ENCODE measurements at places on chromosomes 12 and 14.

DNA sequence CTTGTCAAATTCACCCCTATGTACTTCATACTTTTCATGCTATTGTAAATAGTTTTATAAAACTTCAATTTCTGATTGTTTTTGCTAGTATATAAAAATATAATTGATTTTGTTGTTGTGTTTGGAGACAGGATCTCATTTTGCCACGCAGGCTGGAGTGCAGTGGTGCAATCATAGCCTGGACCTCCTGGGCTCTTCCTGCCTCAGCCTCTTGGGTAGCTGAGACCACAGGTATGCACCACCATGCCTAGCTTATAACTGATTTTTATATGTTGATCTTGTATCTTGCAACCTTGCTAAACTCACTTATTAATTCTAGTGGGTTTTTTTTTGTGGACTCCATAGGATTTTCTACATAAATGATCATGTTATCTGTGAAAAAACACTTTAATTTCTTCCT is 23.5 kb downstream of the ATP5MC2 start:
- no peak for DNase-seq

DNA sequence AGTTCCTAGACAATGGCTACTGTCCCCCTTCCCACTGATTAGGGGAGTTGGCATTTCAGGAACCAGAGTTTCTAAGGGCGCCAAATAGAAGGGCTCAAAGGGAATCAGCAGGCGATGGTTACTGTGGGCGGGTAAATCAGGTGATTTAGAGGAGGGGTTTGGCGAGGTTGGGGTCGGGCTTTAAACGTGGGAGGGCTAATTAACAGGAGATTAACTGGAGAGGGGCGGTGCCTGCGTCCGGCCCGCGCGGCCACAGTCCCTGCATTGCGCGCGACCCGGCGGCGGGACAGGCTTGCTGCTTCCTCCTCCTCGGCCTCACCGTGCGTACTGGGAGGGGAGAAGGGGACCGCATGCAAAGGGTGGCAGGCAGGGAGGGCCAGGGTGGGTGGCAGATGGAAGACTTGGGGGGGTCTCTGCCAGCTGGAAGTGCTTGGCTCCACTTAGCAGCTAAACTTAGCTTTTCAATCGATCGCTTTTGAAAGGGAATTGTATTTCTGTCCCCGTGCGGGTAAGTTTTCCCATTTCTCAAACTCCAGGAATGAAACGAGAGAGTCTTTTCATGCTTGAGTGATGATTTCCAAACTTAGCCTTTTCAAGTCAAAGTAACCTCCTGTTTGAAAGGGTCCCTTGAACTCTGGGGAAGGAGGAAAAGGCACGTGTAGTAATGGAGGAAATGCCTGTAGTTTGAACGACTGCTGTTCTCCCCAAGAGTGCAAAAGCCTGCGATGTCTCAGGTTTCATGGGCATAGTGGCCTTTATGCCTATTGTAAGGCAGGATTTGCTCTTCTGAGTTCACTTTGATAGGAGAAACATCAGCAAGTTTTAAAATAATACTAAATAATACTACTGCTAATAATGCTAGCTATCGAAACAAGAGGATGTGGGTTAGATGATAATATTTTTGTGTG is at the start of gene MGST1:
Gene MGST1, plus strand, starts transcription at position 255 of the 908 bp plus-strand sequence. CDS start 6,608 bp downstream, outside the sequence.
- DNase-seq: no peak

DNA sequence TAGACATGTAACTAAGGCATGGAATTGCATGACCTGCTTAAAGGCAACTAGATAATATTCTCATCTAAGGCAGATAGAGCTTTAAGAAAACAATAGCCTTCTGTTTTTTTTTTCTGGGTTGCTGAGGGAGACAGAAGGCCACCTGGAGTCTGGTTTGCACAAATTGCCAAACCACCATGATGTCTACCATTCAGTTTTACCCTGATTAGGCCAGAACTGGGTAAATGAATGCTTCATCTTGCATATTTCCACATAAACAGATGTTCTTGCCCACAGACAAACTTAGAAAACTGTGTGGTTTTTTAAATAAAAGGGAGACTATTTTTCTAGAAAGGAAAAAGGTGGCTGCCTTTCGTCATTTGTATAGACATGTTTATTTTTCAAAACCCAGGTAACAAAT is 278.7 kb upstream of the PRICKLE1 start:
- no peak for DNase-seq

DNA sequence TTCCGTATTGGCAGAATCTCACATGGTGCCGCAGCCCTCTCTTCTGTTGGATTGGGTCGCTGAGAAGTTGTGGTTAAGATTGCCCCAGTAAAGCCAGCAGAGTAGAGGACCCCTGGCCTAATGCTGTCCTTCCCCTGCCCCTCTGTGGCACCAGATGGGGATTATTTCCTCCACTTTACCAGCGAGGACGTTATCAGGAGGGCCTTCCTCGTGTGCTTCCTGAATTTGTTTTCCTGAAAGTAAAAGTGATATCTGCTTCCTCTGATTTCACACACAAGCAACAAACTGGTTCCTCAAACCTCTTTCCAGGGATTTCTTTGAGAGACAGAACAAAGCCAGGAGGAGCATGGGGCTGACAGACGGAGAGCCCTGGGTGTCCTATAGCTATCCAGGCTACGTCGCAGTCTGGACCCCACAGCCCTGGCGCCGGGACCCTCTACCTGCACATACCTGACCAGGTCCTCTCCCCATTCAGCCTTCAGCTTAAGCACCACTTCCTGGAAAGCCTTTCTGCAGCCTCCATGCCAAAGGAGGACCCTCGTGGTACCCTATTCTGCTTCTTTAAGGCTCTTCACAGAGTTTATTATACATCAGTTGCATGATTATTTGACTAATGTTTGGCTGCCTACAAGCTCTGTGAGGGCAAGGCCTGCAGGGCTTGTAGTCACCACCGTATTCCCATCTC is 314.8 kb upstream of the FKBP4 start:
- no peak for DNase-seq

DNA sequence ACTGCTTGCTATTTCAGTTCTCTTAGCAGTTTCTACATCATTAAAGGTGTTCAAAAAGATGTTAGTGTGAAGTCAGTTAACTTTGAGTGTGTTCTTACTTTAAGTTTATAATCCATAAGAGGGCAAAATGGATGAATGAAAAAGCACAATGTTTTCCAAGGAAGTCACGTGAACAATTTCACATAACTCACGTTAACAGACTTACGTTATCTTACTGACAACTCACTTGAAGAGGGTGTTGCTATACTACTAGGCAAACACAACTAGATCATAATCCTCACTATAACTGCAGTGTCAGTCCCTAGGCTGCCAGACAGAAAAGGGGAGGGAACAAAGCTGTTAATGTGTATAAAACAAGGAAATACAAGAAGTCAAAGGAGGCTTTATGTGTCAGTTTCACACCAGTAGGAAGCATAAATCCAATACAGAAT is 6.4 kb downstream of the SLC2A13 start:
- DNase-seq: no peak

DNA sequence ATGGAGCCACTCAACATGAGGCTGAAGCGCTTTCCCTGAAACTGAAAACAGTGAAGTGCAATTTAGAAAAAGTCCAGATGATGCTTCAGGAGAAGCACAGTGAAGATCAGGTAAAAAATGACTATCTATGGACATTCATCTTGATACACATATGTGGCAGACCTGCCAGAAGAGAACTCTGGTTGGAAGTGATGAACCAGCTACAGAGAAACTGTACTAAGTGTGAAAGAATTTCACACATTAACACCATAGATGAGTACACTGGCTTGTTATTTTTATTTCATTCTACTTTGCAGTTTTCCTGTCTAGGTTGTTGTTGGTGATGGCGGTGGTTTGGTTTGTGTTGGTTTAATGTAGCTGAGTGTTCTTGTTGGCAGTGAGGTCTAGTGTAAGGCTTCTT is 174.7 kb downstream of the ESR2 start:
- DNase-seq: no peak

- peak; percentile 64 for DNase-seq
Measured at GRCh38 chr14:103679351-103679750, 35.9 kb downstream of the XRCC3 start.

- no peak for DNase-seq
Measured at GRCh38 chr14:34120185-34120977, 169.5 kb upstream of the EGLN3 start.

GRCh38 chr12:104133866-104134265 is 4.1 kb downstream of the NFYB start:
- no peak for DNase-seq
